Activated effector memory CD4-positive, alpha-beta T cell treated with Interleukin-2 at 50 U/mL for 16 hours (primary cell): ENCODE measurements at places on chromosomes 1 and 21.

DNA sequence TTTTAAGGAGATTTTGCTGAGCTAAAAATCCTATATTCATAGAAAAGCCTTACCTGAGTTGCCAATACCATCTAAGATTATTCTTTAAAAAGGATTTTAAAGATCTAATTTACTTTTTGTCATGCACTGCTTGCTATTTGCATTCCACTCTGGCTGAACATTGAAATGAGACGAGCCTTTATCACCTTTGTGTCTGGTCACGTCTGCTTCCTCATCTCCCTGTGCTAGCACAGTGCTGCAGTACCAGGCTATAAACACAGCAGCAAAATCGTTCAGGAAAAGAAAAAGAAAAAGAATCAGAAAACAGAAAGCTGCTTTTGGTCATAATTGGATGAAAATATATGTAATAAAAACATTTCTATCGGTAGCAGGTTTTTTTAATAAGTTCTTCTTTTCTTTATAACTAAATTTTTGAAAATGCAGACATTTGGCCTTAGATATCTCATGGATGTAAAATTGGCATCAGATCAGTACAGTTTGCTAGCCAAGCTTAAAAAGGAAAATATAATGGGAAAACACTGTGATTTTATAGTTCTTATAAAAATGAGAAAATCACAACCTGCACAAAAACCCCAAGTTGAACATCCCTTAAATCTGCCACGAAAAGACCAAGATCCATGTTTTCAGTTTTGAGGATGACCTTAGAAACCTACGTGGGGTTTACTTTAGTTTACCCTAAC, 735.7 kb upstream of the CXADR start:
- no peak for DNase-seq

DNA sequence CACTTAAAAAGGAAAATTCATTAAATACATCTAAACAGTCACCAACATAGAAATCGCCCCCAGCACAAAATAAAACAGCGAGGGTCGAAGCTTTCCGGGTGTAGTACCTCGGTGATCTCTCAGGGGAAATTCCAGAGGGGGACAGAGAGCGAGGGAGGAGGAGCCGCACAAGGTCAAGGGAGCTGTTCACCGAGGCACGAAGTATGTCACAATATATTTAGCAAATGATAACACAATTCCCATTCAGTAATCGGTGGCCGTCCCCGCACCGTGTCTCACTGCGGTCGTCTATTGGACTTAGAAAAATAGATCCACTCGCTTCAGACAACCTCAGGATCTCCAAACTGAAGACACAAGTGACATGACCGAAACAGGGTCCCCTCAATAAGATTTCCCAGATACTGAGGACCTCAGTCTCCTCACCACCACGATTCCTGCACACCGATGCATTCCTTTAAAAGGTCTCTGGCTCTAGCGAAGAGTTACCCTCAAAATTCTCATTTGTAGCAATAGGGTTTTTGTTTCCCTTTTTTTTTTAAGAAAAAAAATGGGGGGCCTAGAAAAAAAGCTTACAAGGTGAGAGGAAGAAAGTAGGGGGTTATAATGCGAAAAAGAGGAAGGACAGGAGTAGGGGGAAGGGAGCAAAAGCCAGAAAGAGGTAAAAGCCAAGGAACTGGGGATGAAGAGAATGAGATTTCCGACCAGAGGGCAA, 1.1 kb downstream of the LPGAT1 start:
- no peak for DNase-seq

- DNase-seq: no peak
Measured at GRCh38 chr1:32100807-32101708, 6.8 kb upstream of the KPNA6 start.

GRCh38 chr1:205593967-205594366, 37.8 kb downstream of the ELK4 start:
- DNase-seq: no peak

- DNase-seq: no peak
Measured at GRCh38 chr1:52574594-52574993, 21.7 kb upstream of the TUT4 start.

- DNase-seq: no peak
Measured at GRCh38 chr1:95049935-95050334, 22.8 kb downstream of the ALG14 start.

DNA sequence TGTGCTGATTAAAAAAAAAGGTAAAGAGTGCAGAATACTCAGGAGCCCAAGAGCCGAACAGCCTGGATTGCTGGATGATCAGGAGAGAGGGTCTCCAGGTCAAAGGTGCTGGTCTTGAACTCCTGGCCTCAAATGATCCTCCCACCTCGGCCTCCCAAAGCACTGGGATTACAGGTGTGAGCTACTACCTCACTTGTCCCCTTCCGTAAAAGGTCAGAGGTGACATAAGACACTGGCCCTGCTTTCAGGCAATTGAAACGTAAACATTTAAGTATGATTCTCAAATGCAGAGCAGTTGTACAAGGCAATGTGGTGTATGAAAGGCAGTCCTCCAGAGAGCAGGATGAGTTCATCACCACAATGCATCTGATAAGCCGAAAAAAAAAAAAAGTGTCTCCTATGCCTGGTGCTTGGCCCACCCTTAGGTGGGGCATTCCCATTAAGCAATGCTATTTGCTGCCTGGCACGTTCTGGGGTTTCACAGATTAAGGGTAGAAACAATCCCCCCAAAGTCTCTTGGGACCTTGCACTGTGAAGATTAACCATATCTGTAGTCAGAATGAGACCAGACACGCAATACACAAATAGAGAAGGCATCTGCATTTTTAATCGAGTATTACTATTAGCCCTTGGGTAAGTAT, 47.7 kb downstream of the PARP1 start:
- DNase-seq: no peak

GRCh38 chr1:54553602-54554313, 5.7 kb downstream of the ACOT11 start:
- DNase-seq: no peak

GRCh38 chr1:232687728-232688127, 57.8 kb upstream of the SIPA1L2 start:
- DNase-seq: no peak

GRCh38 chr1:229536982-229537381, 21.5 kb downstream of the ABCB10 start:
- DNase-seq: no peak

DNA sequence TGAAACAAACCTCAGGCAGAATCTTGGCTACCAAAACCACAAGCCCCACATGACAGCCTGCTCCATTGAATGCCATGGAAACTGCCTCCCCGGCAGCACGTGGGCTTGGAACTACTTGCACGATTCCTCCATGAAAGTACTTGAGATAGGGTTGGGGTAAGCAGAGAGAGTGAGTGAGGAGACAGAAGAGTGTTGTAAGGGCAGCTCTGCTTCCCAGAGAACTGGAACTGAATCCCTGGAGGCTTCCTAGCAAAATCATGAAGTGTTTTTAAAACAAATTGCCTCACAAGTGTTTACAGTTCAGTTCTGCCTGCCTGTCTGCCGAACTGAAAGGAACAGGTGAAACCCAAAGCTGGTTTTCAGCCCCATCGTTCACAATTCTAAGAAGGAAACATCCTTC, 35.3 kb upstream of the DNASE2B start:
- DNase-seq: no peak

- no peak for DNase-seq
Measured at GRCh38 chr1:198970916-198971315, 332.1 kb downstream of the PTPRC start.

DNA sequence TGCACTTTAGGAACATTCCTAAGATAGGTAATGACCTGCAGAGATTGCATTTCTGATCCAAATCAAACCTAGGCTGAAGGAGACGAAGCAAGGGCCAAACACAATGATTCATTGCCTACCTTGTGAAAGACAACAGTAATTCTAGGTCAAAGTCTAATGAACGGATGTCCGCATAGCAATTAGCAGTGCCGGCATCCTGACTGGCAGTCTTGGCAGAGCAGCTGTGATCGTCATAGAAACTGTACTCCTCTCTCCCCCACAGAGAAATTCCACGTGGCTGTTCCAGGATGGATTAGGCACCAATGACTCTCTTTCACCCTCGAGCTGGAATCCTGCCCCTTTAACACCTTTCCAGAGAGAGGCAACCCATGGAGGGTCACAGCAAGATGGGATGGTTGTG, 28.9 kb upstream of the VAV3 start:
- no peak for DNase-seq

DNA sequence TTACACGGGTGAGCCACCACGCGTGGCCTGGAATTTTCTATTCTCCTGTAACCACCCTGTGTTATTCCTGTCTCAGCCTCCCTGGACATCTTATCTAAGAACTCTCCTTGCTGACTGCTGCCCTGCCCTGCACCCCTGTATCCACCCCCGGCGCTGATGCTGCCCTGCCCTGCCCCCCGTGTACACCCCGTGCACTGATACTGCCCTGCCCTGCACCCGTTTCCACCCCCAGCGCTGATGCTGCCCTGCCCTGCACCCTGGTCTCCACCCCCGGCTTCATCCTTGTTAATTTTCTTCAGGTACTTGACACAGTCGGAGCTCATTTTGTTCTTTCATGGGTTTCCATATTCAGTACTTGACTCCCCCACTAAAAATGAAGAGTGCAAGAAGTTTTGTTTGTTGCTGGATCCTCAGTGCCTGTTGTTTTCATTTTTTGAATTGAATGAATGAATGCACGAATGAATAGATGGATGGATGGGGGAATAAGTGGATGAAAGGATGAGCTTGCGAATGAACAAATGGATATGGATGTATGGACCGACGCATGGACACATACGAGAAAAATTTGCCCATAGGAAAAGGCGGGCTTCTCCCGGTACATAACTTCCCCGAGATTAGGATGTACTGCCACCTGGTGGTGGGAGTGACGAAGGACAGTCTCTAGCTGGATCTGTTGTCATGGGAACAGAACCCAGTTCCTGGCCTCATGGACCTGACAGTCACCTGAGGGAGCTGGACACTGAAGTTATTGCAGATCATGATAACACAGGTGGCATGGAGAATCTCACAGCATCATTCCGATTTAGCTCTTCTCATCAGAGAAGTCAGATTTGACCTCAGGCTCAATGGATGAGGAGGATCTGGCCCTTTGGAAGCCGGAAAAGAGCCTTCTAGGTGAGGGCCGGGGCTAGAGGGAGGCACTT, 14.9 kb downstream of the AADACL4 start:
- peak; percentile 47 for DNase-seq

DNA sequence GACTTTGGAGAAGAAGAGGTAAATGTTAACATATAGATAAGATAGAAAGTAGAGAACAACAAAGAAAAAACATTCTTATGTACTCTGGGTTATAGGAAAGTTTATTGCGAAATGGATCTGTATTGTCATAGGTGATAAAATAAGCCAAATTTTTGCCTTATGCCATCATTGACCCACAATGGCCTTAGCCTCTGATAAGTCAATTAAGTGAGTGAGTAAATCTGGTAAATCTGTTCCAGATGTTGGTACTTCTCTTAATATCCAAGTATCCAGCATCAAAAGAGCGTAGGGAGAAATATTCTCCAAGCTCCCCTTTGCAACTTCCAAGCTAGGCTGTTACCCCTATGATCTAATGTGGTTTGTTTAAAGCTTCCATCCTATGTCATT, 38.3 kb upstream of the CLCA4 start:
- DNase-seq: no peak

DNA sequence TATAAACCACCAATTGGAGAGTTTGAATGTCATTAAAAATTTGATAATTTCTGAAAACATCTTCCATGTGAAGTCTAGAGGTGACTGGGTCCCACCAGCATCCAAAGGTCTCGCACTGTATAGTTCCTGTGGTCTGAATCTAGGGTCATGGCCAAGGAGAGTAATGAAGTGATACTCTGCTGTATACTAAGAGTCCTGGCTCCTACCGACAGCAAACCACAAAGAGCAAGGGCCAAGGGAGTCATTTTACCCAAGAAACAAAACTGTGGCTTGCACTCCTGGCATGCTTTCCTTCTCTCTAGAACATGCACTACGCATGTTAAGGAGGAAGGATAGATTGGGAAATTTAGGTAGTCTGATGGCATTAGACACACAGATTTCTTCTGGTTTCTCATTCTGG, 115.6 kb downstream of the BRINP2 start:
- DNase-seq: no peak

GRCh38 chr1:235702412-235702811, 52.8 kb upstream of the GNG4 start:
- DNase-seq: no peak

DNA sequence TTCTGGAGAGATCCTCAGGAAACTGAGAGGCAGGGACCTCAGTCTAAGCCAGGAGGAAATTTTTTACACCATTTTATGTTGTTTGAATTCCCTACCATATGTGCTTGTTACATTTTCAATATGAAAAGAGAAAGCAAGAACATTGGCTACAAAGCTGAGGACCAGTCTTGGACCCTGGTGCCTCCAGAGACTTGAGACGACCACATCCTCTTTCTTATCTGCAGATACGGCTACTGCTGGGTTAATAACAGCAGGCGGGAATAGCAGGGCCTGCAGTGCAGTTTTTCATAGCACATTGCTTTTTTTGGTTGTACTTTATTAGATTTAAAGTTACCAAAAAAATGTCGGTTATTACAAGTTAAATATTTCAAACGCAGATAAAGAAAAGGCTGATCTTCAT, 3.9 kb downstream of the KDM4A start:
- DNase-seq: no peak

- no peak for DNase-seq
Measured at GRCh38 chr1:167298325-167298724, 77.6 kb downstream of the POU2F1 start.
